ENCODE measurements at places on chromosomes 12 and 14. TPM values are rescaled to one million over a fixed set of nuclear protein-coding genes. Genes with fewer than 3 reads are reported as not detected.

GRCh38 chr14:41960281-41960680 is 353.6 kb downstream of the LRFN5 start:
- H3K4me3 ChIP-seq, result no peak overlapping the region
- H3K27ac ChIP-seq, result no peak overlapping the region
- H3K36me3 ChIP-seq, result no peaks in the 10 kb centered on the region
- no peak for DNase-seq

- H3K27me3 ChIP-seq, result no peaks in the 10 kb centered on the region
- H3K4me3 ChIP-seq, result no peak overlapping the region
- H3K27ac ChIP-seq, result no peak overlapping the region
- DNase-seq, result no peak
Measured at GRCh38 chr12:71744522-71745300, 10.0 kb upstream of the RAB21 start.

Gene CLEC1B
- not detected for total RNA-seq

Gene AGAP2
- total RNA-seq, result 3.7 TPM

Gene ERP29
- total RNA-seq, result 104 TPM

Gene NKX2-1
- total RNA-seq, result not detected
